ENCODE measurements at places on chromosomes 3 and 15.
A peak's percentile ranks its signal among the peaks of the same experiment; 100 is the strongest.

DNA sequence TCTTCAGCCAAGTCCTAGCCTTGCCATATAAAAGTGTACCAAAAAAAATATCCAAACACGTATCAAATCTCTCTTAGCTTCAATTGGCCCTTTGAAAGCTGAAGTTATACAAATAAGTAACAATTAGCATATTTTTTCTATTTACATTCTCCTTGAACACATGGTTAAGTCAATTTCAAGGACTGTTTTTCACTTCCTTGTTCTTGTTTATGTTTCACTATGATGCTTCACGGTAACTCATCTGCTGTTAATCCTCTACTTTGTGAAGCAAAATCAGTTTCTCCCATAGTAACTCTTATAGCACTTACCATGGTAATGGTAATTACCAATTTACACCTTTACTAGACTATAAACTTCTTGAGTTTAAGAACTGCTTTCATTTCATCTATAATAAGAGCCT, 10.6 kb upstream of the SPRED1 start:
- DNase-seq, result no peak

GRCh38 chr3:142963516-142964448, at the start of gene PAQR9:
PAQR9 (minus strand) TSS chr3:142963674; CDS start chr3:142963336, 338 bp downstream.
- DNase-seq, result no peak

DNA sequence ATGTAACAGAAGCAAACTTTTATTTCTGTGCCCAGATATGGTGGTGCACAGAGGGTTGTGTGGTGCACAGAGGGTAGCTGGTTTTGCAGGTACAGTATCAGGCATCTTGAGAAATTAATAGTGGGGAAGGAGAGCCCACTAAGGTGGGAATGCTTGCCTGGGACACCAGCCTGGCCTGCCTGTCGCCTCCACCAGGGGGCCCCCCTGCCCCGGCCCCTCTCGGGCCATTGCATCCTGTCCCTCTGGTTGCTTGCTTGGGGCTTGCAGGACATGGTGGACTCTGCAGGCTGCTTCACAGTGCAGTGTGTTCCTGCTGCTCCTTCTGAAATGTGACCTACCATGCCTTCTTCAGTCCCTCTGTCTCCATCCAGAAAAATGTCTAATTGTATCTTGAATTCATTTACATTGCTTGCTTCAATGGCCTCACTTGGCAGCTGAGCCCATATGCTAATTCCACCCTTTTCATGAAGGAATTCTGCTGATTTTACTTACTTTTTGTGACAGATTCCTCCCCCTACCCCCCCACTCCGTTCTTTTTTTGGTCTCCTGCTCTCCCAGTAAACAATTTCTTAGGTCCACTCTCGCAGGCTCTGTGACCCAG, 73.6 kb downstream of the EEFSEC start:
- no peak for DNase-seq

DNA sequence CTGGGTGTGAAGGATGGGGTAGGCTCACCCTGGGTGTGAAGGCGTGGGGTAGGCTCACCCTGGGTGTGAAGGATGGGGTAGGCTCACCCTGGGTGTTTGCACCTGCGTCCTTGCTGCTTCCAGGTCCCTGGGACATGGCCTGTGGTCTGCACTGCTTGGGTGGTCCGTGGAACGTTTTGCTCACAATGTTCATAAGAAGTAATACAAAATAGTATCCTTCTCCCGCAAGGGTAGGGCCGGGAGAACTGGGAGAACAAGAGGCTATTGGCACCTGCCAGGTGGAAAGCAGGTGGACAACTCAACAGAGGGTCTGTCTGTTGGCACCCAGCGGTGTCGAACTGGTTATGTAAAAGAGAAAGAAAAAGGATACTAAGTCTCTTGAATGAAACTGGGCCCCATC, 17.0 kb upstream of the PCSK6 start:
- DNase-seq, result no peak

GRCh38 chr3:174058804-174059203, 661.3 kb downstream of the NLGN1 start:
- DNase-seq, result no peak

GRCh38 chr3:115194476-115194875, 47.4 kb upstream of the ZBTB20 start:
- no peak for DNase-seq

- peak; percentile 18 for DNase-seq
Observed at GRCh38 chr3:39707314-39707909, 102.0 kb upstream of the MYRIP start.

DNA sequence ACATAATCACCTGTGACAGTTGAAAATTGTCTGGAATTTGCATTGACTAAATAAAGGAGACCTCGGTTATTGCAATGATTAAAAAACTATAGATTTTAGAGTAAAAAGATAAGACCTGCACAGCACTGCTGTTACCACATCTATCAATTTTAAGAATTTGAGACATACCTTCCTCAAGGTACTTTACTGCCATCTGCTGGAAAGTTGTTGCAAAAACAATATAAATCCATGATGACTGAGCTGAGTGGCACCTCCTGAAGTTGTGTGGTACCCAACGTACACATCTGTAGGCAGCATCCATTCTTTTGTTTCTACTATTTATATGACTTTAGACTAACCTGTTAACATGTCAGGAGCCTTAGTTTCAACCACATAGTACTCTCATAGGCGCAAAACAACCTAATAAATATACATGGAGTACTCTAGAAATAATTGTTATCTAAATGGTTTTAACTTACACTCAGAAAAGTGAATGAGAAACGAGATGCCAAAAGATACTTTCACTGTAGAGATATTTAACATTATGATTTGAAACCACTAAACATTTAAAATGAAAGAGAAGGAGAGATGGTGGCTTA, 106.7 kb downstream of the GHSR start:
- peak; percentile 39 for DNase-seq

DNA sequence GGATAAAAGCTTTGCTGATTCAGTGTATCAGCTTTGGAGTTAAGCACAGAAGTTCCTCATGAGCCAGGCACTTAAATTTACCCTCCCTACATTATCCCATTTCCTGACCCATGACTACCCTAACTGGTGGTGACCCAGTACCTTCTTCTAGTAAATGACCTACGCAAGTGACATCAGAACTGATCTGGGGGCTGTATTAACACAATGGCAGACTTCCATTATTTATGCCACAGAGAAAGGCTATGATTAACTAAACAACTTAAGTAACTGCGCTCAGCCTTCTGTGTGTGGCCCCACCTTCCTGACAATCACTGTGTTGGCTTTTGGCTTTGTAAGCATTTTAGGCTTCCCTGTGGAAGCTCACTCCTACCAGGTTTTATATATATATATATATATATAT, 1.9 kb downstream of the MB21D2 start:
- no peak for DNase-seq

GRCh38 chr3:44342176-44342790, 3.7 kb downstream of the TCAIM start:
- DNase-seq, result no peak

- DNase-seq, result no peak
Observed at GRCh38 chr15:70164156-70164900, 66.6 kb upstream of the TLE3 start.

DNA sequence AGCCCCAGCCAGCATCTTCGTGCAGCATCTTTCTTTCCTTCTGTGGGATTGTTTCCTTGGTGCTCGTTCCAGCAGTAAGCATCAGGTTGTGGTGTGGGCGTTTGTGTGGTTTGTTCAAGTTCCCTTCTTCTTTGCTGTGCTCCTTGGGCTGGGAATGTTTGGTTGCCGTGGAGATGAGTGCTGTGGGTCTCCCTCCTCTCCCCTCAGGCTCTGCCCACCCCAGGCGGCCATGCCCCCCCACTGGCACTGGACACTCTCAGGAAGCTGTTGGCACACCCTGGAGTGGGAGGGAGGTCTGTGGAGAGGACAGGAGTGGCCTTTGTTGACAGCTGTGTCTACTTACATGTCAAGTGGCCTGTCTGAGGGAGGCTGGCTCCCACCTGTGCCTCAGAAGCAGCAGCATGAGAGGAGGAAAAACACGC, 46.5 kb upstream of the SACM1L start:
- no peak for DNase-seq

DNA sequence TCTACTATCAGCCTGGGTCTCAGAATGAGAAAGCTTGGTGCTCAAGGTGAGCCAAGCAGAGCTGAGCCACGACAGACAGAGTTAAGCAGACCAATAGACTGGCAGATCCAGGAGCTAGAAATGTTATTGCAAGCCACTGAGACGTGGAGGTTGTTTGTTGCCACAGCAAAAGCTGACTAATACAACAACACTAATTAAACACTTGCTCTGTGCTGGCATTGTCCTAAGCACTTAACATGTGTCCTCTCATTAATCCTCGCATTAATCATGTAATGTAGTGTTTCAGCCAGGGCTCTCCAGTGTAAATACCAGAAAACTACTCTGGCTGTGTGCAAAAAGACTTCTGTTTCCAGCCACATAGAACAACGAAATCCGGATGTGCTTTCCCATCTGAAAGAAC, 11.6 kb upstream of the SPSB4 start:
- no peak for DNase-seq

DNA sequence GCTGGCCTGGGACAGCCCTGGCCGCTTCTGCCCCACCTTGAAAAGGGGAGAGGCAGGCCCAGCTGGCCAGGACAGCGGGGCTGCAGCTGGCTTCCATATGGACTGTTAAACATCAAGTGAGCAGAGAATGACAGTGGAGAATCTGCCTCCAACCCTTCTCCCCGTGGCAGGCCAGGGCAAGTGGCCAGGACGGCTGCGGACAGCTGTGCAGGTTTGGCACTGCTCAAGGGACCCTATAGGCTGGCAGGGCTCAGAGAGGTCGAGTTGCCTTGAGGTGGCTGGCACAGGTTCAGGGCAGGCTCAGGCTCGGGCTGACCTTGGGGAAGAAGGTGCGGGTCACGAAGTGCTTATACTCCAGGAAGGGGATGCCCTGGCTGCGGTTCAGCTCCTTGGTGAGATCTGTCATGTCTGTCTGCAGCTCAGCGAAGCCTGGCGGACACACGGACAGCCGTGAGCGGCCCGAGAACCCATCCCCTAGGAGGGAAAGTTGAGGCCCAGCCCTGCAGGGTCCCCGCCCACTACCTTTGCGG, 24.3 kb downstream of the H1-8 start:
- no peak for DNase-seq

GRCh38 chr3:120496278-120497002, 45.6 kb upstream of the FSTL1 start:
- peak; percentile 82 for DNase-seq

DNA sequence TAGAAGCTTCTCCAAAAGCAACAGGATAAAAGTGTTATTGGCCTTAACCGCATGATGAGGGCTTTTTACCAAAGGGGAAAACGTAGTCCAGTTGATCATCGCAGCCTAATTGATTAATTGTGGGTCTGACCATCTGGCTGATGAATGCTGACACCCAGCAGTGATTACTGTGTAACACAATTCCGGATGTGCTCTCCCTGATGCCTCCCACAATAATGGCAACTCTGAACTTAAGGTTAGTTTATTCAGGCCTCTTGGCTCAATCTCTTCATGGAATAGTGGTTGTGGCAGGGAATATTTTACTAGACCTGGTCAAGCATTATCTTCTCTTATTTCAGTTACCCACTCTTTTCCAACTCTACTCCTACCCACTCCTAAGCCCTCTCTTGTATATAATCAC, 332.9 kb downstream of the TIGIT start:
- no peak for DNase-seq

- DNase-seq, result no peak
Observed at GRCh38 chr3:141085343-141086070, 34.4 kb downstream of the SPSB4 start.

DNA sequence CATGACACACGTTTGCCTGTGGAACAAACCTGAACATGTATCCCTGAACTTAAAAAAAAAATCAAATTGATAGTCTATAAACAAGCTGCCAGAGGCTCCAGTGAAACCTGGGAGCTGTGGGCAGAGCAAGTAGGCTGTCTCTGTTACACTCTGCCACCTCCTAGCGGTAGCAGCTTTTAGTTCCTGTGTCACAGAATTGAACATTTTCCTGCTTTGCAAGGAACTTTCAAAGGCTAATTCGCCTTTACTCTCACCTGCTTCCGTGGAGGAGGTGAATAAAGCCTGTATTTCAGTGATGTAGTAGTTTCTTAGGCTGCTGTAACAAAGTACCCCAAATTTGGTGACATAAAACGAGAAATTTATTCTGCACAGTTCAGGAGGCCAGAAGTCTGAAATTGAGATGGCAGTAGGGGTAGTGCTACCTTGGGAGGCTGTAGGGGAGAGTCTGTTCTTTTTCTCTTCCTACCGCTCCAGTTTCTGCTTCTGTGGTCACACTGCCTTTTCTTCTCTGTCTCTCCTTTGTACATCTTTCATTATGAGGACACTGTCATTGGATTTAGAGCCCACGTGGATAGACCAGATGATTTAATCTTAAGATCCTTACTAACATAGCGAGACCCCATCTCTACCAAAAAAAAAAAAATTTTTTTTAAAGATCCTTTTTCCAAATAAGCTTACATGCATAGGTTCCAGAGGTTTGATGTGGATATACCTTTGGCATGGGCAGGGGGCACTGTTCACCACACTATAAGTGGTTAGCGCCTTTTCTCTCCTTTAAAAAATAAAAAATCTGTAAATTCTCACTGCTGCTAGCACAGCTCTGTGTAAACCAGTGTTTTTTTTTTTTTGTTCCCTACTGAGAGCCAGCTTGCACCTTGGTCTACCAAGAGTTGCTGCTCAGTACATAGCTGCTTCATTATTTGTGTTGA, 25.3 kb downstream of the FBXO22 start:
- no peak for DNase-seq

DNA sequence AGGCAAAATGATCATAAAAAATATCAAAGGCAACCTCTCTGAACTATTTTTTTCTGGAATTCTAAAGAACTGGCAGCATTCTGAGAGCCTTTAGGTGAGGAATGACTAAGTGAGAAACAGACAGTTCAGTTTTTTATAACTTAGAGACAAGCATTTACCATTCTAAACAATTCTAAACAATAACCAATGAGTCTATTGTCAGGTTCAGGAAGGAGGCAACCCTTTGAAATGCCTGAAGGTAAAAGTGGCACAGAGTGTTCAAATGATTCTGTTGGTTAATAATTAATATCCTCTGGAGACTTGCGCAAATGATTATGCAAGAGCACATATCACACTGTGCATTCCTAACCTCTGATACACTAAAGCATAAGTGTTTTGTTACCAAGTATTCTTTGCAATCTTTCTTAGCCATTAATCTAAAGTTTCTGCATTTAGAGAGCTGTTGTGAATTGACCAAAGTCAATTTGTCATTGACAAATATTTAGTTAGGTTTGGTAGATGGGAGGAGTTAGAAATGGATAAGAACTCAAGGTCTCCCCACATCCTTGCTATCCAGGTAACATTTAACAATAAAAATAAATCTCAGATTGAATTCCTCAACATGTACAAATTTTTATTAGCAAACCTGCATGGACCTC, 9.2 kb upstream of the TGFBR2 start:
- peak; percentile 60 for DNase-seq

DNA sequence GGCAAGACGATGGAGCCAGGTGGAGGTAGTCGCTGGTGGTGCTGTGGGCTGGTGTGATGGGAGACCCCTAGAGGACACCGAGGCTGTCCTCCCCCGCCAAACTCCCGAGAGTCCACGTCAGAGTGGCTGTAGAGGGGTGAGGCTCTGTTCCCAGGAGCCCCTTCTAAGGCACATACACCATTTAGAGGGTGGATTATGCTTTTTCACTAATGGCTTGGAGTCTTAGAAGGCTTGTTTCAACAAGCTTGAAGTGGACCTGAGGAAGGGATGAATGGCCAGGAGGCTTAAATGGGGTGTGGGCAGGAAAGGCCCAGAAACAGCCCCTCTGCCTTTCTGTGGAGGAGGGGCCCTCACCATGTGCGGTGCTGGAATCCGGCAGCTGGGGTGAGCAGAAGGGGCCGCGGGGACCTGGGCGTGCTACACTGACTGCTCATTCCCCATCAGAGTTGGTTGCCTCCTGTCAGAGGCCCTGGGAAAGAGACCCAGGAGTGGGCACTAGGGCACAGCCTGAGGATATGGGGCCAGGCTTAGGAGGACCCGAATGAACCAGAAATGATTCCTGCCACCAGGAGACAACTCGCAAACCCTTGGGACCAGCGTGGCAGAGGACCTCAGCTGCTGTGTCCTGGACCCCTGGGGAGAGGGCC, 66.2 kb downstream of the FEM1B start:
- no peak for DNase-seq
